ENCODE measurements at places on chromosomes 2 and 18.

GRCh38 chr2:238847841-238848690 lies at the start of gene TWIST2:
TWIST2 (plus strand) TSS chr2:238848085; CDS start chr2:238848216, 131 bp downstream.
- DNase-seq: no peak

DNA sequence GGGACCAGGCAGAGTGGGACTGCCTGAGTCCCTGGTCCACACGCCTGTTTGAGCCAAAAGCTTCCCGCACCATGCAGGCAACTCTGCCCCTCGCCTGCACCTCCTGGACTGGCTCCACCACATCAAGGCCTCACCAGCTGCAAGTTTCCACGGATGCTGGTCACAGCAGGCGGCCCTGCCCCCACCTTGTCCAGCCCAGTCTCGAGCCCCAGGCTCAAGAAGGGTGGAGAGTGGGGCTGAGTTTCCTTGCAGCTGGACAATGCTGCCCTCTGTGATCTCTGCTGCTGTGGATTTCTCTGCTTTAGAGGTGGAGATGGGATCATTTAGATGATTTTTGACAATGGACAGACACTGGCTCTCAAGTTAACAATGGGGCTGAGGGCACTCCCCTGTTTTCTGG lies 74.9 kb downstream of the MTCL1 start:
- no peak for DNase-seq

GRCh38 chr2:199692489-199692888 lies 158.5 kb downstream of the FTCDNL1 start:
- no peak for DNase-seq

DNA sequence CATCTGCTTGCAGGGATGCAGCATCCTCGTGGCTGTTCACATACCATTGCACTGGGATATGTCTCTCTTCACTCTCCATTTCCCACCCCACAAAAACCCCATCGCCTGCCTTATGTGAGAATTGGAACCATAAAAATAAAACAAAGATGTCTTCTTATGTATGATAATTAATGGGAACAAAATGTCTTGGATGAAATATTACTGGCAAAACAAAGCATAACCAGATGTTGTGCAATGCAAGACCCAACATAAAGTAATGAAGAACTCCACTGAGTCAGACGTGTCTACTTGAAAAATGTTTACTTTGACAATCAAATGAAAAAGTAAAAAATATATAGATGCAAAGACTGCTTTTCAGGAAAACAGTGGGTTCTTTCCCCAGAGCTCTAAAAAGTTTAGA lies 611.3 kb upstream of the SYT4 start:
- DNase-seq: no peak

- no peak for DNase-seq
Observed at GRCh38 chr2:227057743-227058447, 106.1 kb downstream of the COL4A4 start.

DNA sequence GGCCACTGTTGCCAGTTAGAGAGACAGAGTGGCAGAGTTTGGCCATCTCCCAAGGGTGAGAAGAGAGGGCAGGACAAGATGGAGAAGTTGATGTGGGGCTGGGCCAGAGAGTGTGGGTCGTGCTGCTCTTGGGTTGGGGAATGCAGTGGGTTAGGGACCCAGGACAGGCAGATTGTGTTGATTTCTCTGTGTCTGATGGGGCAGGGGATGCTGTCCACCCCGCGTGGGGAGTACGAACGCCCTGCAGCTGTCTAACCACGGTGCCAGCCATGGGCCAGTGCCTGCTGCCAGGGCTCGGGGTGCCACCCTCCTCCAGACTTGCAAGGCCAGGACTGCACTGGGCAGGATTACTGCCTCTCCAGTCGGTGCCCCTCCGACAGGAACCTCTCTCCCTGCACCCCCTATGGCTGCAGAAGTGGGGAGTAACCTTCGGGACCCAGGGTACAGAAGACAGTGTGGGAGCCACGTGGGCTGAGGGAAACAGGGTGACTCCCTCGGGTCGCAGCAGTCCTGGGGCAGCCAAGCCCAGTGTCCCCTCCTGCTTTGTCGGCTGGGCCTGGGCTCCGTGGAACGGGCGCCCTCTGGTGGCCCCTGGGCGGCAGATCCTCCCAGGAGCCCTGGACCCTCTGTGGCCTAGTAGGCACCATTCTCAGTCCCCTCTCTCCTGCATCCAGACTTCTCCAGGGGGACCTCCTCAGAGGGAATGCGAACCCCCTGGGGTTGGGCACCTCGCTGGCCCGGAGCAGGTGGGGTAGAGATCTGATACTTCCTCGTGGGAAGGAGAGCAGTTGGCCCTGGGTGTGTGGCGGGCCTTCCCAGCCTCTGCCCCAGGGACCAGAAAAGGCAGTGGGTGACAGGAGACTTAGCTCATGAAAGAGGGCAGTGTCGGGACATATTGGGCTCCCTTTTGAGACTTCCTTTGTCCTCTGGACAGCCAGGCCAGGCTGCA lies 2.7 kb downstream of the GPC1 start:
- DNase-seq: no peak

- DNase-seq: no peak
Observed at GRCh38 chr2:3254442-3254941, 123.1 kb downstream of the EIPR1 start.

DNA sequence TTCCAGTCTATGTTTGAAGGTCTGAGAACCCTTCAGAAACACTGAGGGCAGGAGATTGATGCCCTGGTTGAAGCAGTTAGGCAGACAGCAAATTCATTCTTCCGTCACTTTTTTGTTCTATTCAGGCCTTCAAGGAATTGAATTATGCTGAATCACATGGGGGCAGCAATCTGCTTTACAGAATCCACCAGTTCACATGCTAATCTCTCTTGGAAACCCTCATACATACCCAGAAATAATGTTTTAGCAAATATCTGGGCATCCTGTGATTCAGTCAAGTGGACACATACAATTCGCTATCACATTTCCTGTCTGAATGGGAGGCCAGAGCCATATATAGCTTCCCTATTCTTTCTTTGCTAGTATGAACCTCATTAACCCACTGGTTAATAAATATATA lies 301.4 kb upstream of the CNTNAP5 start:
- no peak for DNase-seq

- DNase-seq: no peak
Observed at GRCh38 chr2:232683368-232683767, 13.8 kb upstream of the GIGYF2 start.

All from omental fat pad (tissue), 4 donors.